ENCODE measurements at places on chromosomes 16 and 17.

DNA sequence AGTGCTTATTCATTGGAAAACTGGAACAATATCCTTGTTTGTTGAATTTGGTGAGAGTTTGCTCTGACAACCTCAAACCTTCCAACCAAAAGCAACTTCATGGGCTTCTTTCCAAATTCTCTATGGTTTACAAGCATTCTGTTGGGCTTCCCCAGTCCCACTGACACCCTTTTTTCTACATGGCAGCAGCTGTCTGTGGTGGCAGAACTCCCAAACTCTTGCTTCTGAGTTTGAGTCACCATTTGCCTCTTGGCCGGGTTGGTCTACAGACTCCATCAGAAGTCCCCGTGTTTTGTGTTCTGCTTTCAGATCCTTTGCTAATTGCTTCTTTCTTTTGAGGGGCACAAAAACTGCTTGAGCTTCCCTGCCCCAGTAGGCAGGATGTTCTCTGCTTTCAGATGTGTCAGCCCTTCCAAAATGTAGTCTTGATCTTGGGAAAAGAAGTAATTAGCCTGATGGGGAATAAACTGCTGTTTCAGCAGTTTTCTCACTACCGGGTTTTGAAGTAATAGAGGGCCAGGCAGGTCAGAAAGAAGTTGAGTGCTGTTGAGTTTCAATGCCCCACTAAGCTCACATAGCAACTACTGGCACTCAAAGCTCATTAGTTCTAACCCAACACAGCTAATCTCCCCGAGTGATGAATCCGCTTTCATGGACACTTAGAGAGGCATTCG lies 80.7 kb downstream of the HS3ST3A1 start:
- no peak for DNase-seq

GRCh38 chr17:28763804-28764266 lies 20.0 kb downstream of the TRAF4 start:
- peak; percentile 74 for DNase-seq

DNA sequence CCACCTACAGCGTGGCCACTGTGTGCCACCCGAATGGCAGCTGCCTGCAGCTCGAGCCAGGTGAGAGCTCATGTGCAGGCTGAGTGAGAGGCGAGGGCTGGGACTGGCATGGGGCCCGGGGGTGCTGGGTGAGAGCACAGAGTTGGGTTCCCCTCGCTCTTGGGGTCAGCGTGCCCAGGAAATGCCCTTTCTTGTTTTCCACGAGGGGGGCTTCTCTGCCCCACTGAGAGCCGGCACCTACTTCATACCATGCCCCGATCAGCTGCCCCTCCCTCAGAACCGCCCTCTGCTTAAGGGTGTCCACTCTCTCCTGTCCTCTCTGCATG lies 10.1 kb downstream of the ACE start:
- no peak for DNase-seq

DNA sequence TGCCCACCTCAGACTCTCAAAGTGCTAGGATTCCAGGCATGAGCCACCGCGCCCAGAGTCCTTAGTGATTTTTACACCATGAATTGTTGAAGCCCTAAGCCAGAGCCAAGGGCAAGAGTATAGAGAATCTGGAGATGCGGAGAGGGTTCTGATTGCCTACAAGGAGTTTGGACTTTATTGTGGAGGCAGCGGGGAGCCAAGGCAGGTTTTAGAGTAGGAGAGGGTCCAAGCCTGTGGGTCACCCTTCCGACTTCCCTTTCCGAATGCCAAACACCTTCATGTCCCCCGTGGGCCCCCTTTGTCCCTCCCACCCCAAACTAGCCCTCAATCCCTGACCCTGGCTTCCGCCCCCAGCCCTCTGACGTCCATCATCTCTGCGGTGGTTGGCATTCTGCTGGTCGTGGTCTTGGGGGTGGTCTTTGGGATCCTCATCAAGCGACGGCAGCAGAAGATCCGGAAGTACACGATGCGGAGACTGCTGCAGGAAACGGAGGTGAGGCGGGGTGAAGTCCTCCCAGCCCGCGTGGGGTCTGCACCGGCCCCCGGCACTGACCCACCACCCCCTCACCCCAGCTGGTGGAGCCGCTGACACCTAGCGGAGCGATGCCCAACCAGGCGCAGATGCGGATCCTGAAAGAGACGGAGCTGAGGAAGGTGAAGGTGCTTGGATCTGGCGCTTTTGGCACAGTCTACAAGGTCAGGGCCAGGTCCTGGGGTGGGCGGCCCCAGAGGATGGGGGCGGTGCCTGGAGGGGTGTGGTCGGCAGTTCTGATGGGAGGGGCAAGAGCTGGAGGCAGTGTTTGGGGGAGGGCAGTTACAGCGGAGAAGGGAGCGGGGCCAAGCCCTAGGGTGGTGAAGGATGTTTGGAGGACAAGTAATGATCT lies 7.1 kb downstream of the MIEN1 start:
- DNase-seq, result no peak

- no peak for DNase-seq
Measured at GRCh38 chr17:28395968-28396367, 10.0 kb downstream of the SLC46A1 start.

DNA sequence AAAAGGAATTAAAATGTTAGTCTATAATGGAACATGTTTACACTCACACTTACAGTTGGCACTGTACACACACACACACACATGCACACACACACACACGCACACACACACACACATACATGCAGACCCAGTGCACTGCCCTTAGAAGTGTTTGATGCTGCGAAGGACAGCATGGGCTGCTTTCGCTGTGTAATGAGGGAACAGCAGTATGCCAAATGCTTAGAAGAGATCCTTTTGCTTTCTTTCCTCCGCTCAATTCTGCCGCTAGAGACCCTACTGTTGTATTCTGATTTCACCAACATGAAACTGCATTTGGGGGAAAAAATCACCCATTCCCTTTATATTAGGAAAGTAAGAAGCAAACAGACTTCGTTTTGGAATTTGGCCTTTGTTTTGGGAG lies 217.9 kb downstream of the ENGASE start:
- DNase-seq, result no peak

- DNase-seq, result no peak
Measured at GRCh38 chr16:85101956-85102630, 10.2 kb downstream of the CIBAR2 start.

DNA sequence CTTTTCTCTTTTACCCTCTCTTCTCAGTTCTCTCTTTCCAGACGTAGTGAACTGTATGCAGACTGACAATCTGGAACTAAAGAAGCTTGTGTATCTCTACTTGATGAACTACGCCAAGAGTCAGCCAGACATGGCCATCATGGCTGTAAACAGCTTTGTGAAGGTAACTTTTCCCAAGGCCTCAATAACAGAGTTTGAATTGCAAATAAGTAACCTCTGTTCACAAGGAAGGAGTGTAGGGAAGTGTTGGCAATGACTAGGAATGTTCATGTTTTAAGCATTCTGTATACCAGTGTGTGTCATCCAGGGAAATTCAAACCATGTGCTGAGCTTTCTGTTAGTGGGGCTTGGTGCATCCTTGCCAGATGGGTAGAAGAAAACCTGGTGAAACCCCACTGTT lies 18.6 kb downstream of the AP2B1 start:
- DNase-seq, result no peak

DNA sequence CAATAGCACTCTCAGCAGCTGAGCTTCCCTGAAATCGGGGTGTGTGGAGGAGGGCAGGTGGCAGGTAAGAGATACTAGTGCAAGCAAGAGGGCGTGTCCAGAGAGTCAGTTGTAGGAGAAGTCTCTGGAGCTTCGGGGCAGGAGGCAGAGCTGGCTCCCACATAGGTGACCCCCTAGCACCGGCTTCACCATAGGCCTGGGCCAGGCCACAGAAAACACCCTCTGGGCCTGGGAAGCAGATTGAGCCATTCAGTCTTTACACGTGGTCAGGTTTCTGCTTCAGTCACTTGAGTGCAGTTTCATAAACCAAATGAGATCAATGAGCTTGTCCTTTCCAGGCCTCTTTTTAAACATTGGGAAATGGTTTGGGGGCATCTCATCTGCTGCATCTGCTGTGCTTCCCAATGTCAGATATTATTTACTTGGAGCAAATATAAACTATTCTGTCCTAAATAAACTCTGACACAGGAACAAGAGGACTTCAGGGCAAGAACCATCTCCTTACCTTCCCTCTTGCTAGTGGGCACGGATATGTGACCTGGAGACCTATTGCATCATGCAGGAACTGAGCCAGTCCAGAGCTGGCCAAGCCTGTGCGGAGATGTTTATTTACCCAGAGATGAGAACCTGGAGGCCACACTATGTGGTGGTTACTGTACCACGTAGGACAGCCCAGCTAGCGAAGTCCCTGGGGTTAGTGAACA lies 16.1 kb downstream of the CCR7 start:
- no peak for DNase-seq
